ENCODE measurements at places on chromosomes 2 and 18.
A peak's percentile ranks its signal among the peaks of the same experiment; 100 is the strongest.

DNA sequence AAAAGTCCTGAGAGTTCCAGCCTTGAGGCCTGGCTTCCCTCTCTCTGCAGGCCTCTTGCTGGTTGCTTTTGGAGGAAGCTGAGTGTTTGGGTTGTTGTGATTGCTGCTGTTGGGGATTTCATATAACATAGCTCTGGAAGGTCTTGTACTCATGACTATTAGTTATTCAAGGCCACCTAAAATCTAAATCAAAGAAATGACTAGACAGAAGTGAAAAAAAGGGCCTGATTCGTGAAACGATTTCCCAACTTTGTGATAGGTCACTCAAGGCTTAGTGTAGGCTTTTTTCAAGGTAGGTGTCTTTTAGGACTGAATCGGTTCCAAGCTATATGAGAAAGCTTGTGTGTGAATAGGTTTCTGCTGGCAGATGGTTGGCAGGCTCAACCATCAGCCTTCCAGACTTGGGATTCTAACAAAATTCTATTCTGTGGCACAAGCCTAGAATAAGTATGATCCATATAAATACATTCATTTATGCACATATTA is 164.4 kb downstream of the FMNL2 start:
- DNase-seq, result no peak

- no peak for DNase-seq
Measured at GRCh38 chr2:72082021-72082601, 65.6 kb downstream of the CYP26B1 start.

GRCh38 chr2:111100087-111100764 is 20.5 kb upstream of the BCL2L11 start:
- DNase-seq, result no peak

DNA sequence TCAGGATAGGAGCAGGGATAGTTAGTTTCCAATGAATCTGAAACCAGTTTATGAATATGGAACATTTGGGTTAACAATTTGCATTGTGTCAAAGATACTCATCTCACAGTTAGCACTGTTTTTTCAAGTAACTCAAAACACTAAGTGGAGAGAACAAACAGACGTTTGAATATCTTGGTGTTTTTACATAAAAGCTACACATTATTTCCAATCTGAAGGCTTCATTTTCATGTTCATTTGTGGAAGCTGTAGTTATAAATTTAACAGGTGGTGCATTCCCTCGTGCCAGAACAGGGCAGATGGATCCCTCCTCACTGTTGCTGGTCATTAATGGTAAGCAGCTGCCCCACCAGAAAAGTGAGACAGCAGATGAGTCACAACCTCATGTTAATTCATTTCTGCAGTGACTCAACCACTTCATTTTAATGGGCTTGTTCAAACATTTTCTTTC is 286.9 kb downstream of the TMX3 start:
- no peak for DNase-seq

DNA sequence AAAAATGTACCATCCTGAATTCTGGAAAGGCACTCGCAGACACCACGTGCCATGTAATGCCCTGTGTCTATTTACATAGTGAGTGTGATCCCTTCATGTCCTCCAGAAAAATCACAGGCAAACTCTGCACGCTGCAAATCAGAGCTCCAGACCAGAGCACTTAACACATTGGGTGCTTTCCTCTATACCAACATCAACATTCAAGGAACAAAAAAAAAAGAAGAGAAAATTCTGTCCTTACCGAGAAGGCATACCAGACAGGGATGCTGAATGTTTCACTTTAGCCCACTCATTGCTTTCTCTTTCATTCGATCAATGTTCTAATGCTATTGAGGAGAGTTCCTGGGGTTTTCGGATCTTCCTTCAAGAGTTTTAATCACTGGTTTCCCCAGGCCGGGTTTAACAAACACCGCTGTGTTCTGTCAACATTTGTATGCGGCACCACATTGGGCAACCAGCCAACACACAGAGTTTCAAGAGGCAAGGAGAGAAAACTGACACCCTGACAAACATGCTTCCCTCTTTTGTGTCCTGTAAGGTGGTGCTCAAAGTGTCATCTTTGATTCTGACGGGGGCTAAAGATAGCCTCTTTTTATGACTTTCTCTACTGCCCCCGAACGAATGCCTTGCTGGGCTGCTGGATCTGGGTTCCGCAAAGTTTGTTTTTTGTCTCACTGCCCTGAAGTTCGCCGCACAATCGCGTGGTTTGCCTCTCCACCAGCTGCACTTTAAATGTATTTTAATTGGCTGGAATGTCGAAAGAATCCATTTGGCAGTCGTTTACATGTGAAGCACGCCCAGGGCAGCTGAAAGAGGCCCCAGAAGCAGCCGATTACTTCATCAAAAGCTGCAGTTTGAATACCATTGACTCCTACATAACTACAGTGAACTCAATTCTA is 106.4 kb upstream of the NCKAP5 start:
- no peak for DNase-seq

DNA sequence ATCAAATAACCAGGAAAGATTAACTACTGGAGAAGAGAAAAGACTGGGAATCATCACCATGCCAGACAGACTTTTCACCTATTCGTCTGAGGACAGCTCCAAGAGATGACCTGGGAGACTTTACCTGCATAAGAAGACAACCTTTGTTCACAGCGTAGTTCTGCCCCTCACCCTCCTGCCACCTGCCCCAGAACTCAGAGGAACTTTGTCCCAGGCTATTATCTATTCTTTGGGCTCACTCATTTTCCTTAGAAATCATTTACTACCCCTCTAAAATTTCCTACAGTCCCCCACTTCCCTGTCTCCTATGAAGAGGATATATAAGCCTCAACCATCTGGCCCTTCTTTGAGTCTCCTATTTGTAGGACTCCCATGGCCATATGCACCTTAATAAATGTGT is 19.3 kb upstream of the COPS8 start:
- DNase-seq, result no peak

GRCh38 chr2:38158378-38159118 is 82.6 kb upstream of the CYP1B1 start:
- DNase-seq, result no peak

DNA sequence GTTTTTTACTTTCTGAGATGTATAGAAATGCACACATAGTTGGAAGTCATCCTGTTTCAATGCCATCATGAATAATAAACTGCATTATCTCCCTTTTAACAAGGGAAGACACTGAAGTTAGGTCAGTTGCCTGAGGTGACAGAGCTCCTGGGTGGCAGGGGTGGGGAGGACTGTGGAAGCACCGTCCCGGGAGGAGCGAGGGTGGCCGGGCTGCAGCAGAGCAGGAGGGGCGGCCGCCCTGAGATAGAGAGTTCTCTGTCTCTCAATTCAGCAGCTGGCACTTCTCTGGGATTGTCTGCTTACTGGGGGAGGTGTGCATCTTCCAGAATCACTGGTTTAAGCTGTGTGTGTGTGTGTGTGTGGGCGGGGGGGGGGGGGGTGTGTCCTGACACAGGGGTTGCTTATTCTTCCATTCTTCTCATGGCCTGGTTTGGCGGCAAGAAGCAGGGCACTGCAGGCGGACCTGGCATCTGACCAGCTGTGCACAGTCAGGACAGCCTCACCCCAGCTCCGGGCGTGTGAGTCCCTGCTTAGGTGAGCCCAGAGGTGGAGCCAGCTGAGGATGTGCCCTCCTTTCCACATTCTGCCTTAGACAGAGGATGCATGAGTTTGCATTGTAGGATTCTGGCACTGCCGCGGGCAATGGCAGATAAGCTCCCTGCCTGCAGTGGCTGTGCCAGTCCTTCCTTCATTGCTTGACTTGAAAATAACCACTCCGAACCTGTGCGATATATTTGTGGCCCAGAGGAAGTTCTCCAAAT is 40.4 kb downstream of the VWA3B start:
- no peak for DNase-seq

GRCh38 chr18:63730773-63731172 is 28.0 kb downstream of the SERPINB11 start:
- no peak for DNase-seq

DNA sequence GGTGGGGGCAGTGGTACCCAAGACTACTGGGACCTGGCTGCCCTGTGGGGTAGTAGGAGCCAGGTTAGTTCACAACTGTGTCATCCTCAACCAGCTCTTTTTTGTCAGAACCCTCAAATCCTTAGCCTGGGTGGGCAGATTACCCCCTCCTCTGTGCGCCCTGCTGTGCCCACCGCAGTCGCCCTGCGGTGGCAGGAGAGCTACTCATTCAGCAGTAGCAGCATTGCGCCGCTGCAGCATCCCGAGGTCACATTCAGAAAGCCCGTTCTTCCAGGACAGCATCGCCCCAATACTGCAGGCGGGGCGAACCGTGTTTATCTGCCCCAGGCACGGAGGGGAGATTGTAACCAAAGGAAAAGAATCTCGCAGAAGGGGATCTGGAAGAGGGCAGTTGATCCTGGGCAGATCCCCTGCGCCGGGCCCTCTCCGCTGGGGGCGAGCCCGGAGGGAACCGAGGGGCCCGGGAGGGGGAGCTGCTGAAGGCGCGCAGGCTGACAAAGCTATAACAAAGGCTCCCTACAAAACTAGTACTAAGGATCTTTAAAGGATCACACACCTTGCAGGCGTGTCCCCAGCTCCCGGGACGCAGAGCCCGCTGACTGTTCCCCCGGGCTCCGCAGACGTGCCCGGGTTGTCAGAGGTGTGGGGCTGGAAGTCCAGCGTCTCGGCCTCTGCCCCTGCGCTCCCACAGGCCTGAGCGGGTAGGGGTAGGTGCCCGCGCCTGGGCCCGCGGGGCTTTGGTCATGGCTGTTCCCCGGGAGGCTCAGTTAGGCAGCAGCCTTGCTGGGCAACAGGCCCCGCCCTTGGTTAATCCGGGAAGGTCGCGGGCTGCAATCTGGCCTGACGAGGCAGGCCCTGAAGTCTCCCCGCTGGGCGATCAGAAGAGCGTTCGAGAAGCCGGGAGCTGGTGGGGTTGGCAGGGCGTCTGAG is 13.2 kb downstream of the POU3F3 start:
- no peak for DNase-seq

DNA sequence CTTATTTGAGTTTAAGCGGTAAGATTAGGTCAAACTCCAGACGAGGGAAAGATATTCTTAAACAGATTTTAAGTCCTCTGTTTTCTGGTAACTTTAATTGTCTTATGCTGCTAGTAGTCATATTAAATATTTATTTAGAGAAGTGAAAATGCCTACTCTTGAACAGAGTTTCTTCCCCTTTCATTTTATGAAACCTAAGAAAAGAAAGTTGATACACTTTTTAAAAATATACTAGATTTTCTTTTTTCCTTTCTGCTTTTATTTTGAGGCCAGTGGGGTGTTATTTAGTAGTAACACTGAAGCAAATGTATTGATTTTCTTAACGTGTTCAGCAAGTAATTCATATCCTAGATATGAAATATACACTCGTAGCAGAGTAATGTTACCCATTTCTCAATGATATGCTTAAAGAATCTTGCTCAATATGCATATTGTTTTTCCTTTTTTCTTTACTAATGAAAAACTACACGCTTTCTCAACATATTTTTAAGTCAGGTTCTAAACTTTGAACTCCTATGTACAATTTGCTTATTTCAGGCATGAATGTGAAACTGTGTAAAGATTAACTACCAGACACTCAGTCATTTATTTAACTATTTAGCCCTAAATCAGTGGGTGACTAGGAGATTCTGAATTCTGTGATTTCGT is 691 bp downstream of the KYNU start:
- no peak for DNase-seq

- no peak for DNase-seq
Measured at GRCh38 chr18:22879293-22879692, 53.8 kb upstream of the RBBP8 start.

- no peak for DNase-seq
Measured at GRCh38 chr18:30248056-30248455, 794.5 kb downstream of the DSC3 start.

GRCh38 chr18:2910751-2911425 is 64.1 kb downstream of the EMILIN2 start:
- no peak for DNase-seq

DNA sequence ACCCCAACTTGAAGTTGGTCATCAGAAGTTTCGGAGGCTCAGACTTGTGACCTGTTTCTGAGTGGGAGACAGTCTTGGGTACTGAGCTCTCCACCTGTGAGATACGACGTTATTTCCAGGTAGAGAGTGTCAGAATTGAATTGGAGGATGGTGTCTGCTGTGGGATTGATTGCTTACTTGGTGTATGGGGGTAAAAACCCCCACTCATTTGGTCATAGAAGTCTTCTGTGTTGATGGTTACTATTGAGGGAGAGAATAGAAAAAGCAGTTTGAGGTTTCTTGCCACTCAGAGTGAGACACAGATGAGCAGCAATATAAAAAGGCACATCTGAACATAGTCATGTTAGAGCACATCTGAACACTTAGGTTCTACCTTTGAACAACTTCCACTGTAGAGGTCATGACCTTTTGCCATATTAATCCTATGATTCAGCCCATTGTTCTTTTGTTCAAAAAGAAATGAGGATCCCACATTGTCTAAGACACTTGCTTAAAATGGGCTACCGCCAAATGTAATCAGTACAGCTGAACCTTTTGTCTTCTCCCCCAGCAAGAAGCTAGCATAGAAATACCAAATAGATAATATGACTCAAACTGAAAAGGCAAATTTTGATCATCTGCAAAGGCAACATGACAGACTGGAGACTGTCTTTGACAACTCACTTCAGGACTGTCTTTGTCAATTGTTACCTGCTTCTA is 73.3 kb downstream of the NAB1 start:
- DNase-seq, result no peak

GRCh38 chr2:199258291-199258690 is 199.4 kb downstream of the SATB2 start:
- DNase-seq, result no peak

DNA sequence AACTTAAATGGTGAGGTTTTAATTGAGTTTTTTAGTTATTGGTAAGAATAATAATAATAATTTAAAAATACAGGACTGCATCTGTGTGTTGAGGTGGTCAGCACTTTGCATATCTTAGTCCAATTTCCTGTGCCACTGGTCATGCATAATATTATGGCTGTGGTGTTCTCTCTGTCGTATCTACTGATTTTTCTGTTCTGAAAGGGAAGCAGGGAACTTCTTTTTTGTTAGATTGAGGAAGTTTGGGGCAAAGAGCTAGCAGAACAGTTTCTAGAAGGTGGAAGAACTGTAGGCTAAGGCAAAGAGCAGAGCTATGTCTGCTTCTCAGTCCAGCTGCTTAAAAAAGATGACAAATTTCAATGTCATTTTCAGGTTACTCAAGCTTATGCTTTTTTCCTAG is 74.3 kb downstream of the XRCC5 start:
- peak; percentile 43 for DNase-seq

GRCh38 chr2:1476617-1477195 is 63.4 kb downstream of the TPO start:
- DNase-seq, result no peak

- DNase-seq, result no peak
Measured at GRCh38 chr2:76163860-76164259, 453.1 kb upstream of the GCFC2 start.

All from hematopoietic multipotent progenitor cell treated with erythropoietin and hydrocortisone succinate and interleukin-3 and kit ligand, for 6 days (in vitro differentiated cells).